H4 (cell line): ENCODE measurements at places on chromosomes 1 and 21.

GRCh38 chr1:94335447-94335846 lies 82.7 kb upstream of the ABCD3 start:
- DNase-seq, result no peak

- DNase-seq, result no peak
Observed at GRCh38 chr1:160865337-160865736, 2.6 kb upstream of the CD244 start.

GRCh38 chr1:233993651-233994050 lies 89.2 kb downstream of the SLC35F3 start:
- no peak for DNase-seq

- DNase-seq, result no peak
Observed at GRCh38 chr21:42311160-42311559, 4.0 kb downstream of the TFF3 start.

DNA sequence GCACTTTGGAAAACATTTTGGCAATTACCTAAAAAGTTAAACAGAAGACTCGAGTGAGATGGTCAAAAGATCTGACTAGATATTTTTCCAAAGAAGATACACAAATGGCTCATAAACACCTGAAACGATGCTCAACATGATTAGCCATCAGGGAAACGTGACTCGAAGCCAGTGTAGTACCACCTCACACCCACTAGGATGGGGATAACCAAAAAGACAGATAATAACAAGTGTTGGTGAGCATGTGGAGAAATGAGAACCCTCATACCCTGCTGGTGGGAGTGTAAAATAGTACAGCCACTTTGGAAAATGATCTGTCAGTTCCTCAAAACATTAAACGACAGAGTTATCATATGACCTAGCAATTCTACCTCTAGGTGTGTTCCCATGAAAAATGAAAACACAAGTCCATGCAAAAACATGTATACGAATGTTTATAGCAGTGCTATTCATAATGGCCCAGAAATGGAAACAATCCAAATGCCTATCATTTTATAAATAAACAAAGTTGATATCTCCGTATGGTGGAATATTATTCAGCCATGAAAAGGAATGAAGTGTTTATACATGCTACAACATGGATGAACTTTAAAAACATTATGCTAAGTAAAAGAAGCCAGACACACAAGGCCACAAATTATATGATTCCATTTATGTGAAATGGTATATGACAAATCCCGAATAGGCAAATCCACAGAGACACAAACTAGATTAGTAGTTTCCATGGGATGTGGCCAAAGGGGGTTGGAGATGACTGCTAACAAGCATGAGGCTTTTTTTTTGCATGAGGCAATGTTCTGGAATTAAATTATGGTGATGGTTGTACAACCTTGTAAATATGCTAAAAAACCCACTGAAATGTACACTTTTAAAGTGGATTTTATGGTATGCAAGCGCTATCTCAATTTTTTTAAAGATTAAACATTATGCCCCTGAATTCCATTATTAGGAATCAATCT lies 625.3 kb downstream of the KIF26B start:
- no peak for DNase-seq

- DNase-seq, result no peak
Observed at GRCh38 chr1:228984646-228985631, 249.7 kb downstream of the RHOU start.

DNA sequence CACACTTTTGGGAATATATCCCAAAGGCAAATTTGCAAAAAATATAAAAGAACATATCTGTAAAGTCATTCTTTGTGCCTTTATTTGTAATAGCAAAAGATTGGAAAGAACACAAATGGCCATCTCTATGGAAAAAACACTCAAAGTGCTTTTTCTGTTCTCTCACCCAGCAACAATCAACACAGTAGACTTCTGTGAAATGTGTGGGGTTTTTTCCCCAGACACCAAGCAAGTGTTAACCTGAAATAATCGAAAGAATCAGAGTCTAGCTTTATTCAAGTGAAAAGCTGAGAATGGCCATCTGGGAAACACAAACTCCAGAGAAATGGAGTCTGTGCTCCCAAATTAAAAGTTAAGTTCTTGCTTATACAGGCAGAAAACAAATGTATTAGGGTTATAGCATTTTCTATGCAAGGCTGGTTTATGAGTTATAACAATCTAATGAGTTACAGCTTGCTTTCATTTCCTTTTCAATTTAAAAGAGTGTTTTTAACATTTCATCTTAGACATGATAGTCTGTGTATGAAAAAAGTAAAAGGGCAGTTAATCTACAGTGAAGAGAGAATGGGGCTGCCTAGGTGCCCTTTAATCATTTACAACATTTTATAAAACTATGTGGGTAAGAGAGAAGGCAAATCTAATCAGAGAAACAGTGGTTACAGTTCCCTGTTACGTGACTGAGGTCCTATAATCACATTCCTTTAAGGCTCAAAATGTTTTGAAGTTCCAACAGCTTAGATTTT lies 46.6 kb downstream of the SLC30A7 start:
- no peak for DNase-seq

- no peak for DNase-seq
Observed at GRCh38 chr1:171335964-171336363, 22.0 kb downstream of the FMO4 start.

DNA sequence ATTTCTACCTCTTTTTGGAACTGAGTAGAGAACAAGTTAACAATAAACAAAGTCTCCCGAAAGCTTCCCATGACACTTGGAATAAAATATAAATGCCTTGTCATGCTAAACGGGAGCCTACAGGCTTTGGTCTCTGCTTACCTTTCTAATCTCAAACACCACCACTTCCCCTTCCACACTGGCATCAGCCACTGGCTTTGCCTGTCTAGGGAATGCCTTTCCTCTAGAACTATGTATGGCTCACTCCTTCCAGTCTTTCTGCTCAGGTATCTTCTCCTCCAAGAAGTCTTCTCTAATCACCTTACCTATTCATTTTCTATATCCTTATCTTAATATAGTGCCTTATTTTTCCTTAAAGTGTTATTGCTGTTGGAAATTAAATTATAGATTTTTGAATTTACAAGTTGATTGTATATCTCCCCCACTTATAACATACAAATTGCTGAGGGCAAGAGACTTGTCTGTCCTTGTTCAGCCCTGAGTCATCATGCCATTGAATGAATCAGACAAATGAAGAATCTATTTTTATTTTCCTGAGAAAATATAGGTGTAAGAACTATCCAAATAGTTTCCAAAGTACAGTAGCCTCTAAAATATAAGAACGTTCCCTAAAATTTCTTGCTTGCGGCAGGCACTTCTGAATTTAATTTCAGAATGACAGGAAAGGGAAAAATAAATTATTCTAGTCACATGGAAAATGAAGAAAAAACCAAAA lies 119.2 kb downstream of the TM2D1 start:
- DNase-seq, result no peak

DNA sequence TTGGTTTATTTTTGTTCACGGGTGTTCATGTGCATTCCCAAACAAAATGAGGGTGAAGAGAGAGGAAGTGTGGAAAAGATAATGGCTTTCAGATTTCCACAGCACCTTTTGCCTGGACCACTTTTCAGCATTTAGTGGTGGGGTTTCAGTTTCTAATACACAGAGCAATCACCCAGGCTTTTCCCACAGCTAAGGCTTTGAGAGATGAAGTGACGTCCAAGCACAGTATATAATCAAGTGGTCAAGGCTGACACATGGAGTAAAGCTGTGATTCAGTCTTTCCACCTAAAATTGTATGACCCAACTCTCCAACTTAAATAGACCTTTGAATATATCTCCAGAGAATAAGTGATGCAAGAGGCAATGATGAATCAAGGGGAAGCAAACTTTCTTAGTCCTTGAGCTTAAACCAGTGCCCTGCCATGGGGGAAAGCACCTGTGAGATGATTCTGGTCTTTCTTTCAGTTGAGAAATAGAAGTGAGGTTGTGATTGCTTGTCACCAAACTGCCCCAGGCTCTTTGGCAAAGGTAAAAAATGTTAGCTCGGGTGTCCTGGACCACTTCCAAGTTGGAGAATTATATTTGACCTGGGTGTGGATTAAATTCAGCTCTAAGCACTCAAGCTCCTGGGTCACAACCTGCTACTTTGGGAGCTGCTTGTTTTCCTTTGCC lies 2.4 kb upstream of the PIK3R3 start:
- peak; percentile 49 for DNase-seq

GRCh38 chr1:23126801-23127200 lies 41.9 kb downstream of the LUZP1 start:
- no peak for DNase-seq

DNA sequence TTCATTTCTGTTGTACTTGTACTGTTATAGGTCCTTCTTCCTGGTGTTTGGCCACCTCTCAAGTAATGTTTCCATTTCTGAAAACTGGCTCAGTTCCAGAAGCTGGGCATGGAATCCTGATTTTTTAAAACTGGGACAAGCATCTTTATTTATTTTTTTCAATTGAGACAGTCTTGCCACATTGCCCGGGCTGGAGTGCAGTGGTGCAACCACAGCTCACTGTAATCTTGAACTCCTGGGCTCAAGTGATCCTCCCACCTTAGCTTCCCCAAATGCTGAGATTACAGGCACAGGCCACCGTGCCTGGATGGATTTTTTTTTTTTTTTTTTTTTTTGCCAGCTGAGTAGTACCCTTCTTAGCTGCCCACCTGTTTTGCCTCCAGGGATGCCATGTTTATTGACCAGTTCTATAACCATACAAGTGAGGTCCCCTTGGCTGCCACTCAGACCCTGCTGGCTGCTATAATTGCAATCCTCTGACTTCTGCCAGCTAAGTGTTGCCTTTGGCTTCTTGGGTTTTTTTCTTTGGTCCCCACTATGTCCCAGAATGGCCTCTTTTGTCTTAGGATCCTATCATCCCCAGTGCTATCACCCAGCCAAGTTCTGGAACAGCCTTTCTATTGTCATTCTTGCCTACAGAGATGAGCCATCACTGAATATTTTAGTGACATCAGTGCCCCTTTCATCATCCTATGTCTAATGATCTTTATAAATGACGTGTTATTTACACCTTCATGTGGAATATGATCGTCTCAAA lies 3.9 kb upstream of the DIP2A start:
- DNase-seq, result no peak

- no peak for DNase-seq
Observed at GRCh38 chr1:24752305-24752704, 7.1 kb downstream of the CLIC4 start.

DNA sequence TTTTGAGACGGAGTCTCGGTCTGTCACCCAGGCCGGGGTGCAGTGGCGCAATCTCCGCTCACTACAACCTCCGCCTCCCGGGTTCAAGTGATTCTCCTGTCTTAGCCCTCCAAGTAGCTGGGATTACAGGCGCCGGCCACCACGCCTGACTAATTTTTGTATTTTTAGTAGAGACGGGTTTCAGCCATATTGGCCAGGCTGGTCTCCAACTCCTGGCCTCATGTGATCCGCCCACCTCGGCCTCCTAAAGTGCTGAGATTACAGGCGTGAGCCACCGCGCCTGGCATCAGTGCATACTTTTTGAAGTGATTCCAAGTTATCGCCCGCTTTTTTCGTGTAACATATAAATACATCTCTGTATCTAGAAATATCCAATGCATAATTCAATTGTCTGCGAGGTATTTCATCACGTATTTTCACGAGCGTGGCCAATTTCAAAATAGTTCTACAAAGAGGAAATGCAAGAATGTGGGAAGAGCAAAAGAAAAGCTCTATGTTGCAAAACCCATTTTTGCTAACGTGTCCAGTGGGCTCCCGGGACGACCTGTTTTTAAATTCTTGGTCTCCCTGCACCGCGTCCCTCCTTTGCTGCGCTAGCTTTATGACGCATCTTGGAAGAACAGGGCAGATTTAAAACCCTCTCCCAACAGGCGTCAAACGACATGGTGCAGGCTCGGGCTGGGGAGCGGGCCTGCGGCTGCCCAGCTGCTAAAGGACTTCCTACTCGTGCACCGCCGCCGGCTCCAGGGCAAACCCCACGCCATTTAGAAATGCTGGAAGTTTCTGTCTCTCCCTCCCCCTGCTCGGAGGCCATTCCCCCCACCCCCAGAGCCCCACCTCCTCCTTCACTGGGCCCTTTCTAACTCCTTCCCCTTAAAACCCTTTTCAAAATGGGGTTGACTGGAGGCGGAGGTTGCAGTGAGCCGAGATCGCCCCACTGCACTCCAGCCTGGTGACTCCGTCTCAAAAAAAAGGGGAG lies 923 bp upstream of the IFNGR2 start:
- no peak for DNase-seq

GRCh38 chr1:47593013-47593568 lies 155.2 kb downstream of the FOXD2 start:
- DNase-seq, result no peak

DNA sequence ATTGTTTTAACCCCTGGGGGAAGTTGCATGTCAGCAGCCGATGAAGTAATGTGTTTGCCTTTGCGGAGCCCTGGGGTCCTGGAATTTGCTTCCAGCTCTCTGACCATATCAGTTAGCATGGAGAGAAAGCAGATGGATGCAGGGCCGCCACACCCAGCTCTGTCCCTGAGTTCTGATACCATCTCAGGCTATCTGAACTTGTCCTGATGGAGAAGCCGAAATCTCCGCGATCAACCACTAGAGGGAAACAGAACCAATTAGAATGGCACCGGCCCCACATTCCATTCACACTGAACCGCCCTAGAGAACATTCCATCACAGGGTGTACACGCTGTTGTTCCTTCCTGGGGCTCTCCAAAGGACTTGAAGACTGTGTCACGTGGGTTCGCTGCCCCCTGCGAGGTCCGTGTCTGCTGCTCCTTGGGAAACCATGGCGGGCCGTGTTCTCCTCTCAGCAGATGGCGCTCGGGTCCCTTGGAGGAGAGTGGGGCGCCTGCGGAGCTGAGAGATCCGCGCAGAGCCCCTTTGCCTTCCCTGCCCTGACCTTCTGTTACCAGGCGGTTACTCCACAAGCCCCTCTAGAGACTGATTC lies 75.4 kb downstream of the ABCA4 start:
- peak; percentile 78 for DNase-seq

- DNase-seq, result no peak
Observed at GRCh38 chr1:21868482-21868881, 56.4 kb downstream of the LDLRAD2 start.

DNA sequence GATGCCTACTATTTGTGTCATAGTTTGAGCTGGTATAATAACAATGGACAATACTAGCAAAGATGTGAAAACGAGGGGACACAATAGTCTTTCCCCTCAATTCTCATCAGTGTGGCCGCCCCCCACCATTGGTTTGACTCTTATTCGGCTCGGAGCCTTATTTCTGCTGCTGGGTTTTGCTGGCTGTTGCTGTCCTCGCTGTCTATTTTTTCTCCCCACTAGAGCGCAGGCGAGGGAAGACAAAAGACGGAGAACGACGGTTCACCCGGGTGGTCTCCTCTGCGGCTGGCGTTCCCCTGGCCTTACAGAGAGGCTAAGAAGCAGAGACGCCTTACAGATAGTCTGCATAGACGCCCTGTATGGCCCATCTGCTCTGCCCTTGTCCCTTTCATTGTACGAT lies 19.4 kb downstream of the CLIC6 start:
- DNase-seq, result no peak

- DNase-seq, result no peak
Observed at GRCh38 chr21:42455754-42456440, 40.1 kb downstream of the RSPH1 start.

- no peak for DNase-seq
Observed at GRCh38 chr21:29121759-29122158, 8.7 kb upstream of the MAP3K7CL start.

- DNase-seq, result no peak
Observed at GRCh38 chr1:180261030-180261429, 31.0 kb downstream of the LHX4 start.

- no peak for DNase-seq
Observed at GRCh38 chr1:151790940-151791651, 796 bp upstream of the TDRKH start.

GRCh38 chr1:84847253-84848250 lies 45.5 kb downstream of the LPAR3 start:
- DNase-seq, result peak; percentile 93
